Stimulated activated CD4-positive, alpha-beta T cell treated with anti-CD3 and anti-CD28 coated beads, Interleukin-1b, Interleukin-23, amount 100 ng/mL, for 4 hours (primary cell): ENCODE measurements at places on chromosomes 7 and 10.

GRCh38 chr7:122256046-122256445 lies 48.5 kb downstream of the FEZF1 start:
- no peak for DNase-seq

DNA sequence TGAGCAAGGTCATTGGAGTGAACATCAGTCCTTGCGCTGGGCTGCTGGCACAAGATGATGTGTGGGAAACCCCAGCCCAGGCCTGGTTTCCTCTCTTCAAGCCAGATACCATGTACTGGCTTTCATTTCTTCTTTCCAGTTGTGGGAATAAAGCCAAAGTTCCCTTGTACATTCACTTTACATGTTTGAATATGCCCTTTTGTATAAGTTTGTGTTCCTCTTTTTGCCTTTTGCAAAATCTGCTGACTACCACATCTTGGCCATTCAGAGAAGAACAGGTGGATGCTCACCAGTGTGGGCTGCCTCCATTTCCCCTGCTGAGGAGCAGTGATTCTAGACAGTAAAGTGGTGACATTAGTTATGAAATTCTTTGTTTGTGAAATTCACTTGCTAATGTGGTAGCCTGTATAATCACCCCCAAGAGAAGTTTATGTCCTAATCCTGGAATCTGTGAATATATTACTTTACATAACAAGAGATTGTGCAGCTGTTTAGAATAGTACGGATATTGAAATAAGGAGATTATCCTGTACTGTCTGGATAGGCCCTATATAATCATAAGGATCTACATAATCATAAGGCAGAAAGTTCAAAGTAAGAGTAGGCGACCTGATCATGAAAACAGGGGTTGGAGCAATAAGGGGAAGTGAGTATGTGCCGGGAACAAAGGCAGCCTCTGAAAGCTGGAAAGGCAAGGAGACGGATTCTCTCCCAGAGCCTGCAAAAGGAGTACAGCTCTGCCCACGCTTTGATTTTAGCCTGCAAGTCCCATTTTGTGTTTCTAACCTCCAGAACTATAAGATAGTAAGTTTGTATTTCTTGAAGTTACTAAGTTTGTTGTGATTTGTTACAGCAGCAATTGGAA lies 18.8 kb upstream of the AOAH start:
- DNase-seq: no peak

DNA sequence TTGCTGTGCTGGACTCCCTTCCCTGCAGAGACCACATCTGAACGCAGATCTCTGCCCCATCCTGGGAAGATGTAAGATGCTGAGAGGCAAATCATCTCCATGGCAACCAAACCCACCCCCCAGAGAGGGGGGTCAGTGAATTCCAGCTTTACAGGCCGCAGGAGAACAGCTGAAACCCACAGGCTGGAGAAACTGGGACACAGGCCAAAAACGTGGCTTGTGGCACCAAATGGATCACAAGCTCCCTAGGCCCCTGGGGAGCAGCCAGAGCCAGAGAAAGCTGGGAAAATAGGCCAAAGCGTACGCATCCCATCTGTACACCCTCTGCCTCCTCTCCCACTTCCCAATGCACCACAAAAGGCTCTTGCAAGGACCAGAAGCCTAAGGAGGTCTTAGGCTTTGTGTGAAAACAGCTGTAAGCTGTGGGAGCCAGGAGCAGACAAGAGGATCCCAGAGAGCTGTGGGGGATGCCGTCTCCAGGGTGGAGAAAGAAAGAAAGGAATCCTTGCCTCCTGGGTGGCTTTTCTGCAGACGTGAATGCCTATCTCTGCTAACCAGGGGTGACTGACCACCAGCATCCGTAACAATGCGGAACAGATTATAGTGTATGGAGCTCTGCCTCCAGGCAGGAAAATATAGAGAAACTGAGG lies 59.5 kb downstream of the TMEM130 start:
- no peak for DNase-seq

DNA sequence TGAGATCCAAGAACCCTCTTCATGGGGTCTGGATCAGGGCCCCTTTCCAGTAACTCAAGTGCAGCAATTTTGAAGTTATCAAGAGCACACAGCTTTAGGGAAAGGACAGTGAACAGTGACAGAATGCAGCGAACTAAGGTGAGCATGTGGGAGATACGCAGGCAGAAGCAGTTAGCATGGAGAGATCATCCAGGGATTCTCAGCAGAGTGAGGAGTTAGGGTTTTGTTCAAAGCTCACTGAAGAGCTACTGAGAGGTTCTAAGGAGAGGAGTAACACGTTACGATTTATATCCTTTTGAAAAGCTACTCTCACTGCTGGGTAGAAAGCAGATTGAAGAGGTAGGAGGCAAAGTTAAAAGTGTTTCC lies 83.6 kb upstream of the MPP7 start:
- no peak for DNase-seq

DNA sequence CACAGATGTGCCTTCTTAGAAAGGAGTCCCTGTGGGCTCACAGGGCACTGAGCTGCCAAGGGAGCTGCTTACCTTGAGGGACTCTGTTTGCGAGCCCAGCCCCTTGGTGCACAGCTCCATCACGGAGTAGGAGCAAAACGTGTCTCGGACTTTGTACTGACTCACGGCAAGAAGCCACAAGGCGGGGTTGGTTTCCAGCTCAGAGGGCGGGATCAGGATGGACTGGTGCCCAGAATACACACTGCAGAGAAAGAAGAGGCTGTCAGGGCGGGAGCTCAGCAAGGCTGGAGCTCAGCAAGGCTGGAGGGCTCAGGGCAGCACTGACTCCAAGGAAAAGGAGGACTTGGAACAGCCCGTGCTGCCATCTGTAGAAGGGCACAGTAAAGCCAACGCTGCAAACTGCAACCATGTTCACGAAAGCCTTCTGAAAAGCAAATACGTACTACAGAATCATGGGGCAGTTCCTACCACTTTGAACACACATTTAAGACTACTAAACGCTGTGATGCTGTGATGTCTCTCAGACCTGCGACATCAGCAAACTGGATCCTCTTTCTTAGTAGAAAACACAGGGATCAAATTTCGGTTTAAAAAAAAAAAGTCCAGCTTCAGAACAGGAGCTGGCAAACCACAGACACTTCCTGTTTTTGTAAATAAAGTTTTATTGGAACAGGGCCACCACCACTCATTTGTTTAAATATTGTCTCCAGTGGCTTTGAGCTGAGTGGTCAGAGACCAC lies 194.3 kb downstream of the ZMYND11 start:
- DNase-seq: no peak

GRCh38 chr10:55233505-55233904 lies 432.5 kb upstream of the PCDH15 start:
- DNase-seq: no peak

DNA sequence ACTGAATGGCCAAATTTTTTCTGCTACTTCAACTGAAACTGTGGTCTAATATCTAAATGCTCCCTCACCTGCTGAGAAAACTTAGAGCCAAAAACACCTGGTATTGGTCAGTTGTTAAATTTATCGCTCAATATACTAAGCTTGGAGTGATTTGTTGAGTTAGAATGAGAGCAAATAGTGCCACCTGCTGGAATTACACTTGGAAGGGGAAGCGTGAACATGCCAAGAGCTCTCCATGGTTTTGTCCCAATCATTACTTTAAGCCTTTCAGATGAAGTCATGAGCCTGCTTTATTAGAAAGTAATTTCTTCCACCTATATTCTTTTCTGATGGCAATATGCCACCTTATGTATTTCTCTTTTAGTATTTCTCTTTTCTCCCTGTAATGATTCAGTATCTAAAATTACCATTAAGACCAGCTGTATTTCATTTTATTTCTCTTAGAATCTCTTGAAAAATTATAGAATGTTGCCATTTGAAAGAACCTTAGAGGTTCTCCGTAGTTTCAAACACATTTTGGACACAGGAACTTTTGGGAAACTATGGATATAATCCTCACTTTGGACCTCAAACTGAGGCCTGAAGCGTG lies 447.8 kb upstream of the C7orf33 start:
- no peak for DNase-seq

- no peak for DNase-seq
Measured at GRCh38 chr7:129493555-129493954, 8.8 kb upstream of the SMKR1 start.

- DNase-seq: no peak
Measured at GRCh38 chr10:61399406-61399805, 53.8 kb downstream of the TMEM26 start.

- DNase-seq: no peak
Measured at GRCh38 chr7:49172639-49173038, 248.3 kb downstream of the CDC14C start.

- no peak for DNase-seq
Measured at GRCh38 chr7:132162556-132163144, 413.6 kb downstream of the PLXNA4 start.

- DNase-seq: no peak
Measured at GRCh38 chr7:15916681-15917380, 230.3 kb upstream of the MEOX2 start.

GRCh38 chr7:144256112-144256511 lies 8.5 kb downstream of the OR2A7 start:
- DNase-seq: no peak

GRCh38 chr7:112421666-112422486 lies 28.4 kb upstream of the IFRD1 start:
- no peak for DNase-seq
